ENCODE measurements at places on chromosomes 7 and 10.

DNA sequence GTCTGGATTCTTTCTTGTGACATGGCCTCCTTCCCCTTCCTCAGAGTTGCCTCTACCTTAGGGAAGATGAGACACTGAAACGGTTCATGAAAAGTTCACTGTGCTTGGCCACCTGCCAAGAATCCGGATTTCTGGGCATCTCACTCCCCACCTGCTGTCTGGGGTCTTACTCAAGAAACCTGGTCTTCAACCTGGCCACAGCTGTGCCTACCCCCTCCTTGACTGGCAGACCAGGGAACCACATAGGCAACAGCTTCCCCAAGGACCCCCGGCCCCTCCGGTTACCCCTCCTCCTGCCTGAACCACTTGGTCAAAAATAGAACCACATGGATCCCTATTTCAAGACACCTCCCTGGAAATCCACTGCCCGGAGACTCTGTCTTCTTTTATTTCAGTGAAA lies 58.7 kb upstream of the NANOS1 start:
- no peak for DNase-seq

DNA sequence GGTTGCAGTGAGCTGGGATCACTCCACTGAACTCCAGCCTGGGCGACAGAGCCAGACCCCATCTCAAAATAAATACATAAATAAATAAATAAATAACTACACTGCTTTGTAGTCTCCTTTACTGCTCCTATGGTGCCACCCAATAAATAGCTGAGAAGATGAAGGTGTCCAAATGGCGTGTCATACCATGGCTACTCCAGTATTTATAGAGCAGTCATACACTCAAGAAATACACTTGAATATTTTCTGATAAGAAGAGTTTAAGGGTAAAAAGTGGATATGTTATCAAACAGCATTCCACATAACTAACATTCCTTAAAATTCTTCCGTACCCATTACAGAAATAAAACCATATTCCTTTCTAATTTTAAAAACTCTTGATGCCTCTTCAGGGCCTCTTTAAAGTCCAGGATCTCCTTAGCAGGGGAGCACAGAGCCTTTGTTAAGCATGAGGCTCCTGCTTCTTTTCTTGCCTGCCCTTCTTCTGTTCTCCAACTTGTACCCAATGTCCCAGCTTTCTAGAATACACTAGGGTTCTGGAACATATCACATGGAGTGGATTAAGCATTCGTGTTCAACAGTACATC lies 7.9 kb upstream of the SAR1A start:
- DNase-seq, result no peak

- DNase-seq, result no peak
These were observed 17.9 kb downstream of the COL28A1 start for GRCh38 chr7:7517754-7518153.

DNA sequence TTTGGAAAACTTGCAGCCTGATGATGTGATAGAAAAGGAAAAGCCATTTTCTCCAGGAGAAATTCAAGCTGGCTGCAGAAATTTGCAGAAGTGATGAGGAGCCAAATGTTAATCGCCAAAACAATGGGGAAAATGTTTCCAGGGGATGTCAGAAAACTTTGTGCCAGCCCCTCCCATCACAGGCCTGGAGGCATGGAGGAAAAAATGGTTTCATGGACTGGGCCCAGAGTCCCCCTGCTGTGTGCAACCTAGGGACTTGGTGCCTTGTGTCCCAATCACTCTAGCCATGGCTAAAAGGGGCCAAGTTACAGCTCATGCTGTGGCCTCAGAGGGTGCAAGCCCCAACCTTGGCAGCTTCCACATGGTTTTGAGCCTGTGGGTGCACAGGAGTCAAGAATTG lies 41.0 kb downstream of the ADD3 start:
- no peak for DNase-seq

GRCh38 chr10:23512355-23513058 lies 73.6 kb downstream of the OTUD1 start:
- DNase-seq, result no peak

GRCh38 chr10:125111118-125111727 lies 49.1 kb downstream of the CTBP2 start:
- DNase-seq, result no peak

DNA sequence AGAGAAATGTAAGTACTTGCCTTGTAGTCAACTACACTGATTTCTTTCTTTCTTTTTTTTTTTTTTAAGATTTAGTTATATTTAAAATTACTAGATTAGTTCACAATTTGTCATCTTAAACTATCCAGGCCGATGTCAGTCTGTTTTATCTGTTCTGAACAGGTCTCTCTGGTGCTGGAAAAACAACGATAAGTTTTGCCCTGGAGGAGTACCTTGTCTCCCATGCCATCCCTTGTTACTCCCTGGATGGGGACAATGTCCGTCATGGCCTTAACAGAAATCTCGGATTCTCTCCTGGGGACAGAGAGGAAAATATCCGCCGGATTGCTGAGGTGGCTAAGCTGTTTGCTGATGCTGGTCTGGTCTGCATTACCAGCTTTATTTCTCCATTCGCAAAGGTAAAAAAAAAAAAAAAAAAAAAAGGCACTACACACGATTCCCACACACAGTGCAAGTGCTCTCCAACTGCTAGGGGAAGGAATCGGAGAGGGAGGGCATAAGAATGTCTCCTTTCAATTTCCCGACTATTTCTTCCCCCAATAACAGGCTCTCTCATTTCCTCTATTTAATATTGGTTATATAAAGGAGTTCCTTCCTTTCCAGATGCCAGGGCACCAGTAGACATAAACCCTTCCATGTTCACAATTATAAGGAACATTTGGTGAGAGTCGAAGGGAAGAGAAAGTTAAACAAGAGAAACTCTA lies 53.4 kb downstream of the PAPSS2 start:
- DNase-seq, result no peak

- no peak for DNase-seq
These were observed 2.7 kb upstream of the PGAM2 start for GRCh38 chr7:44068054-44068453.

- DNase-seq, result no peak
These were observed 35.9 kb upstream of the SKAP2 start for GRCh38 chr7:26900251-26900650.

GRCh38 chr7:160958-161725 lies 31.2 kb upstream of the FAM20C start:
- no peak for DNase-seq

- DNase-seq, result no peak
These were observed 85.9 kb upstream of the CXCL12 start for GRCh38 chr10:44470784-44471183.

GRCh38 chr7:19715499-19715898 lies 6.7 kb upstream of the POLR1F start:
- DNase-seq, result no peak

DNA sequence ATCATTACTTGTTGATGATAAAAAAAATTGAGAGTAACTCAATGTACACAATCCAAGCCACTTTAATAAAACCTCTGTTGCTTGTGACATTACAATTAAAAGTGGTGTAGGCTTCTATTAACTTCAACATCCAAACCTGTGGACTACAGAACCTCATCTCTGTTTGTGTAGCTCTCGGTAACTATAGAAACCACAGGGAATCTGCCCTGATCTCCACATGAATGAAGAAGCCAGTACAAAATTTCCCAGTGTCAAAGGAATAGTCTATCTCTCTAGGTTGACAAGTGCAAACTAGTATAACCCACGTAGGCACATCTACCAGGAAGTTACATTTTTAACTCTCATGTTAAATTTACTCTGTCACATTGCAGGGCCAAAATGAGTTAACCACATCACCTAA lies 204.3 kb downstream of the CHCHD3 start:
- no peak for DNase-seq

- no peak for DNase-seq
These were observed 448.6 kb upstream of the NRP1 start for GRCh38 chr10:33783078-33783477.

GRCh38 chr7:139099172-139099947 lies 10.2 kb downstream of the ZC3HAV1 start:
- no peak for DNase-seq

- no peak for DNase-seq
These were observed 108.0 kb downstream of the SPAG6 start for GRCh38 chr10:22453320-22453719.

GRCh38 chr10:31028081-31028480 lies 3.6 kb downstream of the ZNF438 start:
- no peak for DNase-seq

- DNase-seq, result no peak
These were observed 7.9 kb upstream of the CYREN start for GRCh38 chr7:135178364-135178763.

- DNase-seq, result no peak
These were observed 11.9 kb downstream of the ANTXRL start for GRCh38 chr10:46298477-46299285.

GRCh38 chr10:23643111-23643780 lies 204.4 kb downstream of the OTUD1 start:
- DNase-seq, result no peak

All from cardiac septum (tissue), 1 donor.